ENCODE measurements at places on chromosomes 2 and 18. TPM values are rescaled to one million over a fixed set of nuclear protein-coding genes. Genes with fewer than 3 reads are reported as not detected.

Gene NMUR1
- total RNA-seq: 0.10 TPM

GRCh38 chr2:168174756-168175155 lies 72.6 kb downstream of the STK39 start:
- no peak for DNase-seq
- H3K27ac ChIP-seq: no peak overlapping the region
- H3K4me1 ChIP-seq: peaks cover 15% of the 10 kb centered on the region
- H3K4me3 ChIP-seq: no peak overlapping the region

GRCh38 chr18:26342646-26343045 lies 116.4 kb downstream of the TAF4B start:
- no peaks in the 10 kb centered on the region for H3K27me3 ChIP-seq
- H3K27ac ChIP-seq: peak overlapping the region; percentile 84
- peak overlapping the region; percentile 7 for H3K4me3 ChIP-seq
- peaks cover 22% of the 10 kb centered on the region for H3K36me3 ChIP-seq
- peaks cover 9% of the 10 kb centered on the region for H3K4me1 ChIP-seq
- DNase-seq: no peak

GRCh38 chr2:10080536-10081304 lies 509 bp upstream of the CYS1 start:
- peaks cover 22% of the 10 kb centered on the region for H3K4me1 ChIP-seq
- H3K36me3 ChIP-seq: no peaks in the 10 kb centered on the region
- no peak overlapping the region for H3K27ac ChIP-seq
- no peak for DNase-seq

Gene SCYGR4
- not detected for total RNA-seq

DNA sequence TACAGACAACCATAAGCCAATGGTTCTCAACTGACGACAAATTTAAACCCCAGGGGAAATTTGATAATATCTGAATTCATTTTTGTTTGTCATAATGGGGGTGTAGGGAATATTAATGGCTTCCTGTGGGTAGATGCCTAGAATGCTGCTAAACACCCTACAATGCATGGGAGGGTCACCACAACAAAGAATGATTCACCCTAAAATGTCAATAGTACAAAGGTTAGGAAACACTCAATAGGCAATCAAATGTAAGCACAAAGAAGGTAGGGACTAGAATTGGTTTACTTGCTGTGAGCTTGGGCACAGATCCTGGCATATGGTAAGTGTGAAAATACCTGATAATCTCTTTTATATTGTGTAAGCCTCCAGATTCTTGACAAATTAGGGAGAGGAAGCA lies 20.1 kb upstream of the FANCL start:
- H3K27ac ChIP-seq: no peak overlapping the region
- DNase-seq: no peak
- no peak overlapping the region for H3K4me3 ChIP-seq
- no peaks in the 10 kb centered on the region for H3K4me1 ChIP-seq
- no peaks in the 10 kb centered on the region for H3K27me3 ChIP-seq
- H3K36me3 ChIP-seq: no peaks in the 10 kb centered on the region

- H3K36me3 ChIP-seq: no peaks in the 10 kb centered on the region
- no peak overlapping the region for H3K27ac ChIP-seq
- no peak overlapping the region for H3K4me3 ChIP-seq
- no peak for DNase-seq
Observed at GRCh38 chr2:85071096-85071495, 62.1 kb upstream of the TCF7L1 start.

- peak overlapping the region; percentile 78 for H3K27ac ChIP-seq
- H3K4me1 ChIP-seq: no peaks in the 10 kb centered on the region
- no peak overlapping the region for H3K4me3 ChIP-seq
- no peak for DNase-seq
- H3K36me3 ChIP-seq: no peaks in the 10 kb centered on the region
Observed at GRCh38 chr2:233244818-233245217, 6.7 kb upstream of the ATG16L1 start.

- no peaks in the 10 kb centered on the region for H3K36me3 ChIP-seq
- H3K4me1 ChIP-seq: peaks cover 9% of the 10 kb centered on the region
- H3K27ac ChIP-seq: no peak overlapping the region
- H3K4me3 ChIP-seq: no peak overlapping the region
- no peaks in the 10 kb centered on the region for H3K27me3 ChIP-seq
Observed at GRCh38 chr2:60365556-60365955, 187.9 kb downstream of the BCL11A start.

Gene ESCO1
- 16.4 TPM for total RNA-seq

- no peaks in the 10 kb centered on the region for H3K27me3 ChIP-seq
- no peaks in the 10 kb centered on the region for H3K36me3 ChIP-seq
- no peak overlapping the region for H3K4me3 ChIP-seq
- no peak for DNase-seq
- H3K27ac ChIP-seq: no peak overlapping the region
Observed at GRCh38 chr2:228916416-228917090, 354.5 kb downstream of the PID1 start.

GRCh38 chr18:80119111-80119510 lies 10.0 kb downstream of the ADNP2 start:
- H3K4me3 ChIP-seq: no peak overlapping the region
- H3K27me3 ChIP-seq: no peaks in the 10 kb centered on the region

GRCh38 chr2:31384771-31385276 lies 29.7 kb downstream of the XDH start:
- DNase-seq: no peak
- no peak overlapping the region for H3K4me3 ChIP-seq
- peak overlapping the region; percentile 61 for H3K27ac ChIP-seq
- peaks cover 3% of the 10 kb centered on the region for H3K27me3 ChIP-seq

- no peak overlapping the region for H3K4me3 ChIP-seq
- DNase-seq: no peak
- no peak overlapping the region for H3K27ac ChIP-seq
- no peaks in the 10 kb centered on the region for H3K27me3 ChIP-seq
Observed at GRCh38 chr2:217958884-217959225, 43.9 kb downstream of the TNS1 start.

DNA sequence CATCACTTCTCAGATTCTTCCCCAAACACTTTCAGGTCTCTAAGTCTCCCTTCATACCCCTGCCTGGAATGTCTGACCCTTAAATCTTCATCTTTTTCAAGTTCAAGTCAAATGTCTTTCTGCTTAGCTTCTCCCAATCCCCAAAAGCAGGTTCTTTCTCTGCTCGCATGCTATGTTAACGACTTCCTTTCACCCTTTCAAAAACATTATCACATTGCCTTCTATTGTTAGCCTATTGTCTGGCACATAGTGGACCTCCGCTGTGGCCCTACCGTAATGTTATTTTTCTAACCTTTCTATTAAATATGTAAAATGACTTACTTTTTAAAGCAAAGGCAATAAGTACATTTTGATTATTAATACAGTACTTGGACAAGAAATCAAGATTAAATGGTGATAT lies 2.2 kb downstream of the CDKL4 start:
- no peak for DNase-seq
- H3K4me3 ChIP-seq: no peak overlapping the region
- H3K27me3 ChIP-seq: no peaks in the 10 kb centered on the region
- peaks cover 10% of the 10 kb centered on the region for H3K36me3 ChIP-seq
- H3K27ac ChIP-seq: no peak overlapping the region

DNA sequence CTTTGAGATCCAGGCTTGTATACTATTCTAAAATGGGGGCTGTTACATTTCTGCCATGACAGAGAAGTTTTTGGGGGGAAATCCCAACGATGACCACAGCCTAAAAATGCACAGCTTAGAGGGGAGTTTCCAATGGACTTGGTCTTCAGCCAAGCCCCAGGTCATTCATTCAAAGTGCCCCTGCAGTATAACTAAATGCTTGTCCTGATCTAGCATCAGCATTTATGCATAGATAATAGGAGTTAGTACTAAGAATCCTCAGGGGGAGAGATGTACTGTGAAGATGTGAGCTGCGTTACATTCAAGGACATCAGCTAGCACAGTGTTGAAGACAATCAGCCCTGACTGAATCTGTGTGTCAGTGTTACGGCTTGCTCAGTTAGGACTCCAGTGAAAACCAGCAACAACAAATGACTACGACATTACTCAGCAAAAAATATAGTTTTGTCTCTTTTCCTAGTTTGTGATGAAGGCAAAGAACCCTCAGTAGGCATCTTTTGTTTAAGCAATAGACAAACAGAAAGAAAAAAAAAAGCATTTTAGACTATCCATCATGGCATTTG lies 160.9 kb downstream of the ZEB2 start:
- no peaks in the 10 kb centered on the region for H3K36me3 ChIP-seq
- no peak overlapping the region for H3K4me3 ChIP-seq
- DNase-seq: no peak
- H3K4me1 ChIP-seq: peaks cover 14% of the 10 kb centered on the region
- H3K27me3 ChIP-seq: peaks cover 3% of the 10 kb centered on the region
- H3K27ac ChIP-seq: no peak overlapping the region

Gene NEU4
- 0.19 TPM for total RNA-seq

- no peak overlapping the region for H3K4me3 ChIP-seq
- H3K27me3 ChIP-seq: peaks cover 20% of the 10 kb centered on the region
- DNase-seq: no peak
- no peaks in the 10 kb centered on the region for H3K4me1 ChIP-seq
Observed at GRCh38 chr18:5302606-5303005, 7.1 kb upstream of the ZBTB14 start.

DNA sequence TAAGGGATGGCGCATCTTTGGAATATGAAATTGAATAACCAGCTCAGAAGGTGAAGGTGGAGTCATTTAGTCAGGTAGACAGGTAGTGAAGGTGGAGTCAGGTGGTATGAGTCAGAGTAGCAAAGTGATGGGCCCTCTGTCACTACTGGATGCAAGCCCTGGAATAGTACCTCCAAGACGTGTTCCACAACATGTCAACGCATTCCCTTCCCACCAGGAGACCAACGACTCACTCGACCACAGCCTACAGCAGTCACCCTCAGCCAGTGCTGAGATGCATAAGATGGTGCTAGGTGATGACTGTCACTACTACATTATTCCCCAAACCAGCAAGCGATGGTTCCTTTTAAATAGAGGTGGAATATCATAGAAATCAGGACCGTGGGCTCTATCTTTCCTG lies 6.8 kb downstream of the CPLX4 start:
- no peaks in the 10 kb centered on the region for H3K4me1 ChIP-seq
- H3K36me3 ChIP-seq: no peaks in the 10 kb centered on the region
- DNase-seq: no peak
- peaks cover 43% of the 10 kb centered on the region for H3K27me3 ChIP-seq

Gene PROKR1
- total RNA-seq: 0.10 TPM

Gene IL1B
- total RNA-seq: 0.76 TPM

DNA sequence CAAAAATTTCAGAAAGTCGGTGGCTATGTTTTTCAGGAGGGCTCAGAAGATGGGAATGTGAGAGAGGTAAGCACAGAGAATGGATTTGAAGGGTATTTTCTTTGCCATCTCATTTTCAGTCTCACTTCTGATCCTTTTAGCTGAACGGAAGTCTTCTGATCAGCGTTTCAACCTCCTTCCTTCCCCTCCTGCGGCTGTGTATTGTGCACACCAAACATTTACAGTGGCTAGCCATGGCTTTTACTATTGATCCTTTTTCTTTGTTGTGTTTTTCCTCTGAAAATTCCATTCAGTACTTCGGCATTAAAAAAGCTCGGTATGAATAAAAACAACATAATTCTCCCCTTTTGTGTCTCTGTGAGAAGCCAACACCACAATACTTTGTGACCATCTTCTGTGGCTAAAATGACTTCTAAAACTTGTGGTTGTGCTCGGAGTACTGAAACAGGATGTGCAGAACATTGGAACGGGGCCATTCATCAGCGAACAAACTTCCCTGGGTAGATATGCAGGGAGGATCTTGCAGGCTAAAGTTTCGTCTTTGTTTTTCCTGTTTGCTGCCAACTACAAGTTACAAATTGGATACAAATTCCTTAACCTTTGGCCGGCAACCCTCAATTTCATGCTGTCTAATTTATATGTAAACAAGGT lies 260.8 kb upstream of the FAM98A start:
- peaks cover 13% of the 10 kb centered on the region for H3K4me1 ChIP-seq
- DNase-seq: no peak
- H3K36me3 ChIP-seq: no peaks in the 10 kb centered on the region
- H3K27ac ChIP-seq: no peak overlapping the region
- H3K27me3 ChIP-seq: no peaks in the 10 kb centered on the region

Gene ST6GAL2
- 18.7 TPM for total RNA-seq

Gene TRABD2A
- total RNA-seq: 3.3 TPM

DNA sequence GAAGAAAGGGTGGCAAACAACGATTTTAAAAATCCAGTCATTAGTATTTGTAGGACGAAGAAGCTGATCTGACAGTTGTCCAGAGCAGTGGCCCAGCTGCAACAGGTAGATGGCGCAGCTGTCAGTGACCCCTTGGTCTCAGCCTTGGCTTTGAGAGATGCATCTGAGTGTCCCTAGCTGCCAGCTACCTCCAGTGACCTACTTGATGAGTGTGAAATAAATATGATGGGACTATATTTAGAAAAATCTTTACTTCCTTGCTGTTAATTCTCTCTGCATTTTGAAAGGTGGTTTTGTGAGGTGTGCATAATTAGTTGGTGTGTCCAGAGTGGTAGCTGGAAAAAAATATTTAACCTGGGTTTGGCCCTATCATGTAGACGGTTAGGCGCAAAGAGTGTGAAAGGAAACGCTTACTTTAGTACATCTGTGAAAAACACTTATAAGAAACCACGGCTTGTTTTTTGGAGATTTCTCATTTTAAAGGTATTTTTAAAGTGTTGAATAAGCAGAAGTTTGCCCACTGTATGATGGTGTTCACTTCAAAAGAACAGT lies 963 bp downstream of the INPP1 start:
- peaks cover 10% of the 10 kb centered on the region for H3K4me1 ChIP-seq
- DNase-seq: no peak
- H3K36me3 ChIP-seq: peaks cover 4% of the 10 kb centered on the region
- peak overlapping the region; percentile 88 for H3K4me3 ChIP-seq
- H3K27me3 ChIP-seq: no peaks in the 10 kb centered on the region
- H3K27ac ChIP-seq: peak overlapping the region; percentile 73

- peaks cover 8% of the 10 kb centered on the region for H3K27me3 ChIP-seq
- DNase-seq: no peak
- no peak overlapping the region for H3K27ac ChIP-seq
- H3K36me3 ChIP-seq: no peaks in the 10 kb centered on the region
- H3K4me1 ChIP-seq: peaks cover 26% of the 10 kb centered on the region
- H3K4me3 ChIP-seq: no peak overlapping the region
Observed at GRCh38 chr2:71699428-71699827, 246.1 kb downstream of the DYSF start.

GRCh38 chr2:111198701-111199100 lies 78.0 kb downstream of the BCL2L11 start:
- peaks cover 3% of the 10 kb centered on the region for H3K27me3 ChIP-seq
- no peak for DNase-seq
- no peak overlapping the region for H3K4me3 ChIP-seq
- no peaks in the 10 kb centered on the region for H3K4me1 ChIP-seq
- no peak overlapping the region for H3K27ac ChIP-seq
- no peaks in the 10 kb centered on the region for H3K36me3 ChIP-seq

Gene SRD5A2
- not detected for total RNA-seq

Gene DPP4
- total RNA-seq: 55.9 TPM

Gene SPDYA
- total RNA-seq: 1.3 TPM

GRCh38 chr2:69616755-69617154 lies 26.8 kb downstream of the AAK1 start:
- H3K4me3 ChIP-seq: peak overlapping the region; percentile 69
- no peak for DNase-seq
- H3K4me1 ChIP-seq: peaks cover 12% of the 10 kb centered on the region
- peak overlapping the region; percentile 86 for H3K27ac ChIP-seq

DNA sequence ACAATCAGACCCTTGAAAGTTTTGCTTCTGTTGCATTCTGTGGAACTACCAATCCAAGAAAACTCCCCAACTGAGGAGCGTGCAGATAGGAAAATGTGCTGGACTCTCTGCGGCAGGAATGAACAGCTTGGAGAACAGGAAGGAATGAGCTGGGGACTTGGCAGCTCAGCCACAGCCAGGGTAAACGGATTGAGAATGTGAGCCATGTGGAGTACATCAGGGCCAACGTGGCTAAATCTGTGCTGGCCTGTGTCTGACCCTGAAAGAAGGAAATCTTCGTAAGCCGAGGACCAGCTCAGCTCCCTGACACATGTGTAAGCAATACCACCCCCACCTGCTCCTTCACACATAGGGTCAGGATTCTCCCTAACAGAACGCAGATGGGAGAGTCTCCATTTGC lies 1023.7 kb downstream of the BCL11A start:
- no peak for DNase-seq
- no peak overlapping the region for H3K27ac ChIP-seq
- no peaks in the 10 kb centered on the region for H3K4me1 ChIP-seq
- no peaks in the 10 kb centered on the region for H3K36me3 ChIP-seq

Measured in type B pancreatic cell (in vitro differentiated cells).